Vagina (tissue), 2 donors: ENCODE measurements at places on chromosomes 3 and 15. TPM values are rescaled to one million over a fixed set of nuclear protein-coding genes. Genes with fewer than 3 reads are reported as not detected.

The RLBP1 gene
- total RNA-seq, result not detected

The CHRM5 gene
- not detected for total RNA-seq

The CEP63 gene
- 12.5 TPM for total RNA-seq

The SYNPR gene
- total RNA-seq, result not detected

The ACAA1 gene
- total RNA-seq, result 53.0 TPM

The SLC6A11 gene
- 0.25 TPM for total RNA-seq

The SLC12A1 gene
- not detected for total RNA-seq

DNA sequence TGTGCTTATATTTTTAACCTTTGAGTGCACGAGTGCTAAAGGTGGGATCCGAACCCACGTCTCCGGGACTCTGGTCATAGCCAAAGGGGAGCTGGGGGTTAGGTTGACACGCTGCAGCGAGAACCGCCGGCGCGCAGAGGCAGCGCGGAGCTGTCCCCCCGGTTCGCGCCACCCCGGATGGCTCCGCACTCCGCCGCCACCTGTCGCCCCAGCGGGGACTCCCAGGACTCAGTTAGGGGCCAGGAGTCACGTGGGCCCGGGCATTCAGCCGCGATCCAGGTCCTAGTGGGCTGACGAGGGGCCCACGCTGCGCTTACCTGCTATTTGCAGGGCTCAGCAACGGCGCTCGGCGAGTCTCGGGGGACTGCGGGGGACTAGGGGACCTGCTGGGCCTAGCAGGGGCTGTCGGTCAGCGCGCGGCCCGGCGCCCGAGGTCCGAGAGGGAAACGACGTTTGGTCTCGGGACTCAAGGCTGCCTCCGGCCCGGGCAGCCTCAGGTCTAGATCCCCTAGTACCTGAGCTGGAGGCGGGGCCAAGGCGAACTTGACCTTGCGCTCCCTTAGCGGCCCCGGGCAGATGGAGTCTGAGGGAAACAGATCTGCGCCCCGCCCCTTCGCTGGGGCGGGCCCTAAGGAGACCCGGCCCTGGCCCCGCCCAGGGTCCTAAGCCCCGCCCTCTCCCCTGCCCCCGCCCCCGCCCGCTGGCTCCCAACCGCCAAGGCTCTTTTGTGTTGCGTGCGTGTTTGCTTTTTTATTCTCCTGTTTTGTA lies at the start of gene NMNAT3:
Gene NMNAT3 (minus strand): TSS at position 585 of the 768 bp plus-strand sequence. CDS start 50,248 bp downstream, outside the sequence.
- peak within 1 kb of the TSS; percentile 26 for H3K27ac ChIP-seq
- H3K27me3 ChIP-seq, result no peaks in the 10 kb centered on the region
- H3K36me3 ChIP-seq, result no peaks in the 10 kb centered on the region
- DNase-seq, result no peak
- H3K4me1 ChIP-seq, result peaks cover 17% of the 10 kb centered on the region

DNA sequence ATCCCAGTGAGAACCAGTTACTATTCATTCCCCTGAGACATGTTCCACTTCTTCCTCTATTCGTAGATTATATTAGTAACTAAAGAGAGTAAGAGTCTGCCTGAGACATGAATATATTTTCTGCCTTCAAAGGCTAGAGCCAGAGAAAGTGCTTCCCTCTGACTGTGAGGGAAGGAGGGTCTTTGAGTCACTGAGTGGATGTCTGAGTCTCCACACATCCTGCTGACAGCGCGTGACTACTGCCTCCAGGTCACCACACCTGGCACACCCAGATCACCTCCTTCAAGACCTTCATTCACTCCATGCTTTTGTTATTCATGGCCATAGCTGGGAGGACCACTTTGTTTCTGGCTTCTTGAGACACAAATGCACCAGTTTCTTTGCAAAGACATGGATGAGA lies 135.6 kb downstream of the SOX2 start:
- H3K36me3 ChIP-seq, result no peaks in the 10 kb centered on the region
- no peaks in the 10 kb centered on the region for H3K27me3 ChIP-seq
- H3K4me3 ChIP-seq, result no peak overlapping the region
- no peaks in the 10 kb centered on the region for H3K4me1 ChIP-seq
- no peak for DNase-seq
- no peak overlapping the region for H3K27ac ChIP-seq

- DNase-seq, result no peak
- no peaks in the 10 kb centered on the region for H3K27me3 ChIP-seq
- no peaks in the 10 kb centered on the region for H3K36me3 ChIP-seq
- H3K4me3 ChIP-seq, result peak overlapping the region; percentile 37
These were observed 64.1 kb upstream of the HEG1 start for GRCh38 chr3:125119752-125120378.

GRCh38 chr3:170809975-170810357 lies 60.0 kb downstream of the RPL22L1 start:
- H3K27me3 ChIP-seq, result no peaks in the 10 kb centered on the region
- H3K4me1 ChIP-seq, result peaks cover 13% of the 10 kb centered on the region
- no peak overlapping the region for H3K4me3 ChIP-seq
- no peak for DNase-seq
- H3K27ac ChIP-seq, result no peak overlapping the region

- H3K27me3 ChIP-seq, result no peaks in the 10 kb centered on the region
- H3K4me1 ChIP-seq, result peaks cover 14% of the 10 kb centered on the region
- DNase-seq, result peak; percentile 16
- no peak overlapping the region for H3K4me3 ChIP-seq
- no peak overlapping the region for H3K27ac ChIP-seq
These were observed 201.3 kb downstream of the ABHD5 start for GRCh38 chr3:43892061-43892460.

GRCh38 chr15:73564255-73564654 lies 68.9 kb downstream of the NPTN start:
- H3K36me3 ChIP-seq, result peaks cover 56% of the 10 kb centered on the region
- H3K4me1 ChIP-seq, result no peaks in the 10 kb centered on the region
- no peak for DNase-seq
- H3K27ac ChIP-seq, result no peak overlapping the region

- no peak for DNase-seq
- H3K4me3 ChIP-seq, result no peak overlapping the region
- no peak overlapping the region for H3K27ac ChIP-seq
- no peaks in the 10 kb centered on the region for H3K36me3 ChIP-seq
- no peaks in the 10 kb centered on the region for H3K4me1 ChIP-seq
These were observed 430.7 kb upstream of the CBLB start for GRCh38 chr3:106299300-106300098.

DNA sequence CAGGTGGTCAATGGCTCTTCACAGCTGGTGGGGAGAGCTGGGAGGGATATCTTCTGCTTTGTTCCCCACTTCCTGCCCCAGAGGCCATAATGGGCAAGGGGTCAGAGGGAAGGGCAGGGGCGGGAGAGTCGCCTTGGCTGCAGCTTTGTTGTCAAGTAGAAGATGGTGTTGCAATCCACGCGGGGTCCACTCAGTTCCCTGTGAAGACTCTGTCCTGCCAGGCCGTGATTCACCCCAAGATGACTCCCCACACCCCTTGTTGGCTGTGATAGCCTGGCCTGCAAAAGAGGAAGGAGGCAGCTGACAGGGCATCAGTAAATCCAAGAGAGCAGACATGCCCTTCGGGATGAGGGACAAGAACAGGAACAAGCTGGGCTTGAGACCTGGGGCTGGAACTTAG lies 6.9 kb downstream of the GALNT15 start:
- no peaks in the 10 kb centered on the region for H3K27me3 ChIP-seq
- no peaks in the 10 kb centered on the region for H3K36me3 ChIP-seq
- no peak overlapping the region for H3K4me3 ChIP-seq
- H3K27ac ChIP-seq, result peak overlapping the region; percentile 78
- peak; percentile 95 for DNase-seq
- peaks cover 49% of the 10 kb centered on the region for H3K4me1 ChIP-seq

DNA sequence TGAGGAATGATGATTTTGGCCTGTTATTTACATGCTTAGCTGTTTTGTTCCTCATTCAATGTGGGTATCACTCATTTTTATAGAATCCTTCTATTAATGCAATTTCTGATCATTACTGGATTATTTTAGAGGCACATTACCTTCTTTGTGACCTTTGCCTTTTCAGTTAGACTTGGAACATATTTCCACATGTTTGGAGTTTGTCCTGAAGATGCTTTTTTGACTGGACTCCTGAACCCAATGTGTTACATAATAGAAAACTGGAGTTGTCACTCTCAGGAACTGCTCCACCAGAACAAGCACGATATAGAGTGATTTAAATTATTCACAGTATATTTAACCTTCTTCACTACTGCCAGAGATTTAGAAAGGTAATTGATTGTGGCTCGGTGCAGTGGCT lies 59.5 kb downstream of the TP63 start:
- H3K4me3 ChIP-seq, result no peak overlapping the region
- H3K36me3 ChIP-seq, result no peaks in the 10 kb centered on the region
- DNase-seq, result no peak
- H3K27me3 ChIP-seq, result no peaks in the 10 kb centered on the region
- no peaks in the 10 kb centered on the region for H3K4me1 ChIP-seq

- peak overlapping the region; percentile 91 for H3K27ac ChIP-seq
- no peaks in the 10 kb centered on the region for H3K27me3 ChIP-seq
- H3K4me3 ChIP-seq, result peak overlapping the region; percentile 88
- no peak for DNase-seq
- H3K4me1 ChIP-seq, result peaks cover 21% of the 10 kb centered on the region
These were observed 489 bp downstream of the HDGFL3 start for GRCh38 chr15:83207009-83207659.

DNA sequence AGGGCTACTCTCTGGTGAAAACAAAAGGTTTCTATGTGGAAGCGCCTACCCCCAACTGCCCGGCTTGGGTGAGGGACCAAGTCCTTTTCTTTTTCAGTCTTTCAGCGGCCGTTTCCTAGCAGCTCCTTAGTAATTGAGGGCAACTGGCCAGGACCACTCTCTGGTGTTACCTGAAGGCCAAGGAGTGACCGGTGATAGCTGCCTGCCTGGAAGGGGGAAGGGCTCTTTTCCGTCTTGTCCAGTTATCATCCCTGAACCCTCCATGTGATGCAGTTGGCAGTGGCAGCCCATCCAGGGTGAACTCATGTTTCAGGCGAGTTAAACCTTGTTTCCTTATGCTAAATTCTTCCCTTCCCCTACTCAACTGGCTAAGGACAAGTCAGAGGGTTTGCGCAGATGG lies 33.3 kb downstream of the RHCG start:
- no peaks in the 10 kb centered on the region for H3K36me3 ChIP-seq
- H3K4me1 ChIP-seq, result no peaks in the 10 kb centered on the region
- DNase-seq, result no peak
- H3K27me3 ChIP-seq, result no peaks in the 10 kb centered on the region

GRCh38 chr15:55407498-55408011 lies 604 bp downstream of the CCPG1 start:
- peak overlapping the region; percentile 73 for H3K4me3 ChIP-seq
- no peaks in the 10 kb centered on the region for H3K27me3 ChIP-seq
- DNase-seq, result no peak
- H3K36me3 ChIP-seq, result no peaks in the 10 kb centered on the region
- peaks cover 47% of the 10 kb centered on the region for H3K4me1 ChIP-seq

DNA sequence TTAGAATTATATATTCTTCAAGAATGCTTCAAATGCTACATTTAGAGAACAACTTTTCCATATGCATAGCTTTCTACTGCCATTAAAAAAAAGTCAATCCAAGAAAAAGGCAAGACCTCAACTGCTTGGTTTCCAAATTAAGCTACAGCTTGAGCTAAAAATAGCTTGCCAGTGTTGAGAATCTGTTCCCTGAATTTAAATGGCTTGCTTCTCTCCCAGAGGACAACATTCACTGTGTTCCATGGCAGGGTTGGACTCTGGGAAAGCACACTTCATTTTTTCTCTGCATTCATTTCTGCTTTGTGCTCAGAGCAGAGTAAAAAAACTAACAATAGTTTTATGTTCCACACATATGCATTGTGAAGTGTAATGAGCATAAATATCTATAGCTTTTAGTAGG lies 50.3 kb upstream of the ACTL6A start:
- no peak overlapping the region for H3K4me3 ChIP-seq
- H3K4me1 ChIP-seq, result no peaks in the 10 kb centered on the region

GRCh38 chr3:117527346-117527745 lies 817.8 kb downstream of the TUSC7 start:
- H3K4me3 ChIP-seq, result no peak overlapping the region
- DNase-seq, result no peak
- H3K27ac ChIP-seq, result no peak overlapping the region
- H3K27me3 ChIP-seq, result no peaks in the 10 kb centered on the region

- no peaks in the 10 kb centered on the region for H3K36me3 ChIP-seq
- H3K4me1 ChIP-seq, result no peaks in the 10 kb centered on the region
- no peaks in the 10 kb centered on the region for H3K27me3 ChIP-seq
- H3K27ac ChIP-seq, result no peak overlapping the region
These were observed 67.7 kb downstream of the FOXP1 start for GRCh38 chr3:71515636-71516365.

DNA sequence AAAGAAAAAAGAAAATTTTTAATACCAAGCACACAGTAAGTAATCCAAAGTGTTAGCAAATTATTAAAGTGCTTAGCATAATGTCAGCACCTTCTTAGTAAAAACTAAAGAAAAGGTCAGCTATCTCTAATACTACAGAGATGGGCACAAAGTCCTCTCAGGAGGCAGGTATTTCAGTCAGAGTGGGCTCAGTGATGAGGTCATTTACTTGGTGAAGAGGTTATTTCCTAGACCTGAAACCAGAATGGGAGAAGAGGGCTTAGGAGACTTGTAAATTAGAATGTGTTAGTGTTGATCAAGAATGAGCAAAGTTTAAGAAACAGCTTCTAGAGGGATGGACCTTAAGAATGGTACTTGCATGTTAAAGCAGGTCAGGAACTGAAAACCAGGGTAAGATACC lies 8.7 kb upstream of the PKM start:
- H3K36me3 ChIP-seq, result no peaks in the 10 kb centered on the region
- H3K27ac ChIP-seq, result no peak overlapping the region
- no peak overlapping the region for H3K4me3 ChIP-seq
- no peak for DNase-seq

- H3K4me1 ChIP-seq, result no peaks in the 10 kb centered on the region
- no peak overlapping the region for H3K27ac ChIP-seq
- no peaks in the 10 kb centered on the region for H3K27me3 ChIP-seq
These were observed 45.5 kb downstream of the TFG start for GRCh38 chr3:100754563-100755334.

- H3K4me1 ChIP-seq, result peaks cover 34% of the 10 kb centered on the region
- peak overlapping the region; percentile 84 for H3K27ac ChIP-seq
- no peaks in the 10 kb centered on the region for H3K36me3 ChIP-seq
- H3K4me3 ChIP-seq, result peak overlapping the region; percentile 89
These were observed 774 bp upstream of the CNOT10 start for GRCh38 chr3:32684029-32684799.
